Islet precursor cell (in vitro differentiated cells): ENCODE measurements at places on chromosomes 5 and 9.

- no peak for DNase-seq
Measured at GRCh38 chr5:95861864-95862561, 39.5 kb upstream of the GLRX start.

- no peak for DNase-seq
Measured at GRCh38 chr9:33249983-33250382, 10.0 kb downstream of the SPINK4 start.

GRCh38 chr5:9350301-9350797 lies 195.5 kb downstream of the SEMA5A start:
- no peak for DNase-seq

DNA sequence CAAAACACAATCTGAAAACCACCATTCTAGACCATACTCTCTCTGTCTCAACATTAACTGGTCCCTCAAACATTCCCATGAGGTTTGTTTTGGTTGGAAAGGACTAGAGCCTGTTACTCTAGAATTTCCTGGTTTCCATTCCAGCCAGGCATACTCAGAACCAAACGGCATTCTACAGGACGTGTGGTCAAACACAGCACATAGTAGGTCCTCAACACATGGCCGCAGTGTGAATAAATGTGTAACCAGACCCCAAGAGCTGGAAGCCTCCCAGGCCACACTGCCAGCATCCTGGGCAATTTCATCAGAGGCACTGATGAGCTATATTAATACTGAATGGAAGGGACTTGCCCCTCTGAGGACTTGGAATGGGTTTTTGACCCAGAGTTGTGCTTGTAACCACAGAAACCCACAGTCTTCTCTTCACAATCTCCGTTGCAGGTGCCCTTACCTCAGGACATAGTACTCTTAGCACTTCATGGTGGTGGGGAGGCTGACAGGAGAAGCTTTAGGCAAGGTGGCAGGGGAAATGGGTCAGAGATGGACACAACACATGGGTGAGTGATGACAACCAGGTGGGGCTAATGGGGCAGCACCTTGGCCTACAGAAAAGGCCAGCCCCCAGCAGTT lies 66.0 kb downstream of the ZNF366 start:
- no peak for DNase-seq

DNA sequence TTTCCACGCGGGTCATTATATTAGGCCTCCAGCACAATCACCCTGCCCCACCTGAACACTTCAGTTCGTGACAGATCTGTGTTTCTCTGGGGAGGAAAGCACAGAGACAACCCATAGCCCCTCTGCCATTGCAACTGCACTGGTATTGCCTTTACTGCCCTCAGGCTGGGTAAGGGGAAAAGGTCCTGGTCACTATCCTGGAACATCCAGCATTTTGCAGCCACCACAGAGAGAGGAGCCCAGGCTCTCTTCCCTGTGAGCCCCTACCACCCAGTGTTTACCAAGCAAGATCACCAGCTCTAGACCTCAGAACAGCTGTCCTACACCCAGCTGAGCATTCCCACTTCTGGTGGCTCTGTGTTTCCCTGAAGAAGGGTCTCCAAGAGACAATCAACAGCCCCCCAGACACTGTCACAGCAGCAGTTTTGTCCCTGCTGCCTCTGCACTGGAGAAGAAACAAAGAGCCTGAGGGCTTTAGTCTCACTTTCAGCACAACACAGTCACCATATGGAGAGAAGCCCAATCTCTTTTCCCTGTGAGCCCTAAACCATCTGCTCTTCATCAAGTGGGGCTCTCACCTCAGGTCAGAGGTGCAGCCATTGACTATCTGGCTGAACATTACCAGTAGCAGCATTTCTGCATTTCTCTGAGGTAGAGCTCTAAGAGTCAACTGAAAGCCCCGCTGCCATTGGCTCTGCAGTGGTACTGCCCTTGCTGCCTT lies 655.2 kb upstream of the FAM174A start:
- DNase-seq: peak; percentile 45

- no peak for DNase-seq
Measured at GRCh38 chr5:125346316-125346715, 599.9 kb upstream of the ZNF608 start.

DNA sequence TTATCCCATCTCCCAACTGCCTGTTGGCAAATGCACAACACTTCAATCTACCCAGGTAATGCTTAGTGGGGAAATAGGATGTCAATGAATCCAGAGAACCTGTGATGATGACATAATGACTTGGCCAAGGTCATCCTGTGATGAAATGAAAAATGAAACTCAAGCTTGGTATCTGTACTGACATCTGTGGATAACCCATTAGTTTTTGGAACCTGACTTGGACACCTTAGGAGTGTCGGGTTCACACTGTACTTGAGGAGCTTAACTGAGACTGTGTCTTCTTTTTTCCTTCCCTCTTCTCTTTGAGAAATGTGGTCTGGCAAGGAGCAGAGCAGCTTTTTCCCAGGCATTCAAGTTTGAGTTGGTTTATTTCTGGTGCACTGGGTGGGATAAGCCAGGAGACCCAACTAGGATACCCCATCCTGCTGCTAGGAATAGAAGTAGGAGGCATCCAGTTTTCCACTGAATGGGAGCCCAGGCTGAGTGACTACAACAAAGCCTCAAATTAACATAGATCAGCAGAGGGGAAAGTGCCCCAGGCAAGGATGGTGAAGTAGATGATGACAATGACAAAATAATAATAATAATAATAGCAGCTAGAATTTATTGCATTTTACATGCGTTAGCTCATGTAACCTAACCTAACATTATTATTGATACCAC lies 72.1 kb downstream of the ADRB2 start:
- no peak for DNase-seq

DNA sequence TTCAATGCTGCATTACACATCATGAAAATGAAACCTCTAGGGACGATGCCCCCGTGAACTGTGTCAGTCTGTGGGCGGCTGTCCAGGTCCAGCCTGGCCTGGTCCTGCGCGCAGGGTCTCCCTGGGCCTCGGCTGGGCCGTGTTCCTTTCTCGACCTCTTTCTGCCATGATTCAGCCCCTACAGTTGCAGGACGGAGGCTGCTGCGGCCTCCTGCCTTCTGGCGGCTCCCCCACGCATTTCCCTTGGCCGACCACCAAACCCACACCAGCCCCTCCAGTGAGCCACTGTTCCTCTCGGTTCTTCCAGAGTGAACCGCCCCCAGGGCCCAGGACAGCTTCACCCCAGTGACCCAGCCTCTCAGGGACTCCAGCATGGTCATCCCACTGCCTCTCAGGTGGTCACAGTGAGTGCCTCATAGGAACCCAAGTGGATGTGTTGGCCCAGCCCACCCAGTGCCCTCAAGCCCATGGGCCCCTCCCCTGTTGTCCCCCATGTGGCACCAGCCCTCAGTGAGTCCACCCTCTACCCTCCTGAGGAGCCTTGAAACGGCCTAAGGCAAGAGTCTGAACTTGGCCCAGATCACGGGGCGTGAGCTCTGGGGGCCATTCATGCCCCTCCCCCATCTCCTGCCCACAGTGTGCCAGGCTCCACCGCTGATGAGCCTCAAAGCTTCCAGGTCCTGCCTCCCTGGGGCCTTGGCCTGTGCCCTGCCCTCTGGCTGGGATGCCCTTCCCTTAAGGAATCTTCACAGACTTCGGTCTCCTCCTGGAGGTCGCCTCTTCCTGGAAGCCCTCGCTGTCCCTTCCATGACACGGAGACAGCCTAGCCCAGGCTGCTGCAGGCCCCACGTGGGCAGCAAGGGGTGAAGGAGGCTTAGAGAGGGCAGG lies 10.0 kb upstream of the CLIC3 start:
- no peak for DNase-seq

DNA sequence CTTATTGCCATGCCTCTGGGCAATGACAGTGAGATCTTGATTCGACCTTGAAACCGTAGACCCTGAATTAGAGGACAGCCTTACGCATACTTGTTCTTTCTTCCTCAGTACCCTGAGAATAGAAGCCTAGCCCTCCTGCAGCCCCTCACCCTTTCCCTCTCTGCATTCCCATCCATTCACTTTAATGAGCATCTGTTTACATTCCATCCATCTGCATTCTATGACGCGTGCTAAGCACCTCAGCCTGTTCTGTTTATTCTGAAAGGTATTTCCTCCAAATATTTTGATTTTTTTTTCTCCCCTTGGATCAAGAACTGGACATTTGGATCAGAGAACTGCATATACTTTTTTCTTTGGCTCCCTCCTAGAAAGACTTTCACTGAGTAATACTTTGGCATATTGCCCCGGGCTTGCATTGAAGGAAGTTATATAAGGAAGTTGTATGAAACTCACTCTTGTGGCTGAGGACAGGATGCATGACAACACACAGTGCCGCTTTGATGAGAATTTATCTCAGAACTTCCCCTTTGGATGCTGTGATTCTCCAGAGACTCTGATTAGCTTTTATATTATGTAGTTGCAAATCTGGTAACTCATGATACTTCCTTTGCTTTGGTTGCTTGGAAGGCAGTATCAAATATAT lies 15.7 kb downstream of the TMEM8B start:
- no peak for DNase-seq

DNA sequence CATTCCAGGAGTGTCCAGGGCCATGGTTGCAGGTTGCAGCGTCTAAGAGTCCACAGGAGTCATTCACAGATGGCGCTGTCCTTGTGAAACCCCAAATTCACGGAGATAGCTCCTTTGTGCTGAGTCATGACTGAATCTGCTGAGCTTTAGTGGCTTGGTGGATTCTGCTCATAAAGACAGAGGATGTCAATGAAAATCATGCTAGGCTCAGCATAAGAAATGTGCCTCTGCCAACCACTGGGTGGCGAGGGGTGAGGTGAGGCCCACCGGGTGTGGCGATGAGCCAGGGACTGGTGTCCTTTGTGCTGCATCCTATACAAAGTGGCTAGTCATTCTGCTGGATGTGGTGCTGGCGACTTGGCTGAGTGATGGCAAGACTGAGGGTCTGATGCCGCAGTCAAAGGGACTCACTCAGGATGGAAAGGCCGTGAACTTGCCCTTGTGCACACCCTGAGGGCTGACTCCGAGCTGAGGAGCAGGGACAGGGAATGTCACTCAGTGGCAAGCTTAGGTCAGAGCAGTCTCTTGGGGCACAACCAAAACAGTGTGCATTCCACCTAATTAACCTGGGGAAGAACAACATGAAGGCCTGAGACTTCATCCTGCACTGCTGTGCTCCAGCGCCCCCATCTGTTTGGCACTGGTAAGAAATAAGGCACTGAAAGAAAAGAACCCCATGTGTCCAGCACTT lies 71.5 kb downstream of the DAP start:
- peak; percentile 79 for DNase-seq

GRCh38 chr9:16725066-16725465 lies 145.4 kb downstream of the BNC2 start:
- no peak for DNase-seq

DNA sequence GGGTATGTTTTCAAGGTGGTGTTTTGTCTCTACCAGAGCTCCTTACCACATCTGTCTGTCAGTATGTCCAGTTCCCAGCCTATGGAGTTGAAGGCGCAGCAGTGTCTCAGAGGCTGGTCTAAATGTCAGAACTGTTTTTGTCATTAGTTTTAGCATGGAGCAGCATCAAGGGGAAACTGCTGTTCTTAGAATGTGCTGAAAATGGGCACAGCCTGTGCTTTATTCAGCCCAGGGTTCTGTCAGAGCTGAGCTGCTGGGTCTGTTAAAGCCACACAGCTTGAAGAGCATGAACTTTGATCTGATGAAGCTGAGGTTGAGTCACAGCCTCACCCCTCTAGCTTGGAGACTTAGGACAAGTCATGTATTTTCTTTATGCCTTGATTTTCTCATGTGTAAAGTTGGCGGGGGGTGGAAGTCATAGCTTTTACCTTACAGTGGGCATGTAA lies 71.9 kb downstream of the RALGPS1 start:
- DNase-seq: no peak

- DNase-seq: no peak
Measured at GRCh38 chr9:14300040-14300439, 13.9 kb downstream of the NFIB start.

GRCh38 chr5:98905857-98906688 lies 22.7 kb downstream of the CHD1 start:
- no peak for DNase-seq

DNA sequence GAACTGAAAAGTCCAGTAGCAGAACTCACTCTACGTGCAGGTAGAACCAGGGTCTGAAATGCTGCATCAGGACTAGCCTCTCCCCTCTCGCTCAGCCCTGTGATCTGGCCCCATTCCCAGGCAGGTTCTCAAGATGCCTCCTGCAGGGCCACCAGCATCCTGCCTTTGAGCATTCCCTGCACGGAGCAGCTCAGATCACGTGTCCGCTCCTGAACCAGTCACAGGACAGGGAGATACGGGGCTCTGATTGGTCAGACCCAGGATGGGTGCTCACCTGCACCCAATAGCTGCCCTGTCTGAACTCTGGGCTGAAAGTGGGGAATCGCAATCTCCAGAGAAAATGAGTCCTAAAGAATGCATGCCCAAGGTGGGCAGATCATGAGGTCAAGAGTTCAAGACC lies 50.8 kb downstream of the NEURL1B start:
- no peak for DNase-seq

DNA sequence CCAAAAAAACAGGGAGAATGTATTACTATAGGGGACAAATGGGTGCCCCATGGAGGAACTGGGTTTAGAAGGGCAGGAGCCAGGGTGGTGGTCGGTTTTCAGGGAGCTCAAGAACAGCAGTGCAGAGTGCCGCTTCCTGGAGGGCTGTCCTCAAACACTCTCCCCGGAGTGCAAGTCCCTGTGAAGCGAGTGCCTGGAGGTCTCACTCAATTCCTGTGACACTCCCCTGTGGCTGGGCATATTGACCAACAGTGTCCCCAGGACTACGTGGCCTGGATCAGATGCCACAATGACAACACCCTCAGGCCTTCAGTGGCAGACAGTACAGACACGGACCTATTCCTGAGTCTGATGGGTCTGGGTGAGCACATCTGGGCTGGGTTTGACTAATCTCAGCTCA lies 412.1 kb upstream of the IRX2 start:
- no peak for DNase-seq
